ENCODE measurements at places on chromosomes 6 and 20.

DNA sequence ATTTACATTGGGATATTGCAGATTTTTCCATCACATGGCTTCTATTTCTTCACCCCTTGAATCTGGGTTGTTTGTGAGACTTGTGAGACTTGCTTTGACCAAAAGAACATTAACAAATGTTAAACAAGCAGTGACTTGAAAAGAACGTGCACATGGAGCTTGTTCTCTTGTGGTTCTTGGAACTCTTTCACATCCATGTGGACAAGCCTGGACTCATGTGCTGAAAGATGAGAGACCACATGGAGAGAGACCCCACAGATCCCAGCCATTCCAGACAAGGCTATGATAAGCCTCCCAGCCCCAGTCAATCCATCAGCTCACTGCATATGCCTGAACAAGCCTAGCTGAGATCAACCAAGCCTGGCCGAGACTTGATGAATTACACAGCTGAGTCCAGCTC is 1365.7 kb upstream of the GJE1 start:
- DNase-seq, result no peak

DNA sequence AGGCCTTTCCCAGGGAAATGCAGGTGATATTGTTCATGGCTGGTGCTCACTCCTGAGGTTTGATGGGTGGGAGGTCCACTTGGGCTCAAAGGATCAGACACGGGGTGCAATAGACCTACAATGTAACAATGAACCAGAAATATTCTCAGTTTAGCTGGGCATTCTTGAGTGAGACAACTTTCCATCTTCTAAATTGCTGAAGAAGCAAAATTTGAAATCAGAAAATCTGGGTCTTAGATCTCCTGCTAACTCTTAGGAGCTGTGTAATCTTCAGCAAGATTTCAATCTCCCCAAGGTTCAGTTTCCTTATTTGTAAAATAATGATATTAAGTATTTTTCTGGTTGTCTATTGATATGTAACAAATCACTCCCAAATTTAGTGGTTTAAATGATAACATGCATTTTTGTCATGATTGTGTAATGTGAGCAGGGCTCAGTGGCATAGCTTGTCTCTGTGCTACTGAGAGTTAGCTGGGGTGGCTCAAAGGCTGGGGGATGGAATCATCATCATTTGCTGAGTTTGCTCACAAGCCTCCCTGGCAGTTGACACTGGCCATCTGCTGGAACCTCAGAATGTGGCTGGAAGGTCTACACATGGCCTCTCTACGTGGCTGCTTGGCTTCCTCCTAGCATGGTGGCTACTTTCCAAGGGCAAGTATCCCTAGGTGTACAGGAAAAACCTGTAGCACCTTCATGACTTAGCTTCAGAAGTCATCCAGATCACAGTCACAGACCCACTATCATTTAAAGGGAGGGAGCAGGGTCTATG is 98.8 kb downstream of the GRM1 start:
- DNase-seq, result no peak

DNA sequence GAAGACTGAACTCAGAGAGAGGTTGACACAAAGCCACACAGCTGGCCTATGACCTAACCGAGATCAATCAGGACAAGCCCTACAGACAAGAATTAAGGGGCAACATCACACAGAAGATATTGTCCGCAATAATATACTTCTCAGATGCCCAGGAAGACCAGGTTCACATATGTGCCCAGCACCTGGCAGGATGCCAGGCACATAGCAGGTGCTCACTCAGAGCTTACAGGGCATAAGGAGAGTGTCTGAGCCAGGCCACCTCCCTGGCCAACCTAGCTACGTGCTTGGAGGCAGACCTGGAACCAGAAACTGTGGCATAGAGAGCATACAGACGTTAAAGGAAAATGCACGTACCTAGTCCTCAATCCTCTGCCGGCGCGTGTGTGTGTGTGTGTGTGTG is 87.0 kb upstream of the LRFN2 start:
- no peak for DNase-seq

GRCh38 chr20:62792182-62792939 is 3.9 kb upstream of the MRGBP start:
- DNase-seq, result no peak

DNA sequence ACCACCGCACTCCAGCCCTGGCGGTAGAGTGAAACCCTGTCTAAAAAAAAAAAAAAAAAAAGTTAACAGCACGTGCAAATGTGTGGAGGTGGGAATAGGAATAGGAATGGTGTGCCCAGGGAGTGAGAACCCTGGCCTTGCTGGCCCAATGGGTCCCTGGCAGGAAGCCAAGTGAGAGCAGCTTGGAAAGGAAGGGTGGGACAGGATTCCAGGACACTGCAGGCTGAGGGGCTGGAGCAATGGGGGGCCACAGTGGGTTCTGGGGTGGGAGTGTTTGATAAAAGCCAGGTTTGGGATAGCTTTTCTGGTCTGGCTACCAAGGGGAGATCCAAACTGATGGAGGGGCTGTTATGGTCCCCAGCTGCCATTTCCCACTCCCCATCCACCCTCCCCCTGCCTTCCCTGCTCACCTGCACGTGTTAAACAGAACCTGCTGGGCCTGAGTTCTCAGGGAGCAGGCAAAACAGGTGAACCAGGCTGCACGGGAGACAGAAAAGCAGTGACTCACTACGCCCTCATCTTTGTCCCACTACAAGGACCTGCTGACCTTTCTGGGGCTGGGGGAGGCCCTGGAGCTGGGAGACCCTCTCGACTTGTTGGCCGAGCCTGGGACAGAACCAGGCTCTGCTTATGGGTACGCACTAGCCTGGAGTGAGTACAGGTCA is 3.3 kb downstream of the SUN5 start:
- DNase-seq, result no peak
